ENCODE measurements at places on chromosomes 7 and 10.

DNA sequence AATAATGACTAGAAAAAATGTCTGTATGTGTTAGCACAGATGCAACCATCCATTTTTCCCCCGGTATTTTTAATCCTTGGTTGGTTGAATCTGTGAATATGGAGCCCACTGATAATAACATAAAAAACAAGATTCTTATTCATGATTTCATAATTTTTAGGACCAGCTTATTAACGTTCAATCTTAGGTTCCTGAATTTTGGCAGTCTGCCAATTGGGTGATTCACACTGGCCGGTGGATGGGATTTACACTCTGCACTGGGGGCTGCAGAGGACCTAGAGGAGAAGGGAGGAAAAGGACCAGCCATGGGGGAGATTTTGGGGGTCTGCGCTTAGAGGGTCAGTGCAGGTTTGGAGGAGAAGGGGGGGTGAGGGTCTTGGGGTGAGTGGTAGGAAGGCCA, 327.9 kb downstream of the ACTR3B start:
- no peak for DNase-seq

DNA sequence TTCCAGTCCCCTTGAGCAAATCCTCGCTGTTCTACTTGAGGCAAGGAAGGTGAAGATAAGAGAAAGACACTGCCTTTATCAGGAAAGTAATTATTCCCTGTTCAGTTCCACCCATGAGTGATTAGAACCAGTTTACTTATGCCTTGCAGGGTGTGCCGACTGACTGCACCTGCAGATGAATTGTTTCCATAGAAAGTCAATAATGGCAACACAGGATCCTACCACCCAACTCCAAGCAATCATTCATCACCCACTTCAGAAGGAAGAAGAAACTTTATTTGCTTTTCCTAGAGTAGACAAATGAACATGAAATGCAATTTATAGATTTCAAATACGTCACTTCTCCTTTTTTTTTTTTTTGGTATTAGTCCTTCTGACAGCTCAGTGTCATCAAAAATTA, 383.9 kb downstream of the SORCS1 start:
- DNase-seq: no peak

- DNase-seq: peak; percentile 37
Measured at GRCh38 chr7:121395494-121395960, 581 bp downstream of the FAM3C start.

DNA sequence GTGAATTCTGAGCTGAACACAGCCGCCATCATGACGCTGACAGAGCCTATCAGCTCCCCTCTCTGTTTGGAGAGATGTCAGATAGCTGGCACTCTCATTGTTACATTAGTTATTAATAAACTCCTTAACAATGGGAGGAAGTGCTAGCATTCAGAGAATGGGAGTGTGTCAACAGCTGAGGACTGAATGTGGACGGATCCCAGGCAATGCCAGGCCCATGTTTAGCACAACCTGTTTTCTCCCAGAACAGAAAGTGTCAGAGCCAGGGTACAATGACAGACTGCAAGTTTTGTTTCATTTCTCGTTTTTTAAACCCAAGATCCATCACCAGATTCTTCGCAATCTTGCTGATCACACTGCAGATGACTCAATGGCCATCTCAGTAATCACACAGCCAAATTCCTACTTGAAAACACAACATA, 99.6 kb downstream of the PRPF18 start:
- no peak for DNase-seq

GRCh38 chr7:127976056-127976737, 55.0 kb downstream of the LRRC4 start:
- DNase-seq: no peak

DNA sequence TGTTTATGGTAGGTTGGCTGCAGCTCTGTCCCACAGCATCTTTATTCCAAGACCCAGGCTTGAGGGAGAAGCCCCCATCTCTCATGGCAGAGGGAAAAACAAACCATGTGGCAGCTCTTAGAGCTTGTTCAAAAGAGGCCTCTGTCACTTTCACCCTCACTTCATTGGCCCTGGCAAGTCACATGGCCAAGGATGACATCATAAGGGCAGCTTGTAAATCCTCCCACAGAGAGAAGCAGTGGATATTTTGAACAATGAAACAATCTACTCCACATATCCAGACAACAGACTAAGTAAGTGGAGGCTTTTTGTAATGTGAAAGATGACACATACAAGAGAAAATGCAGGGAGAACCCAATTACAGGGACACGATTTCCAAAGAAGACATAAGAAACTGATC, 108.1 kb downstream of the GRID1 start:
- no peak for DNase-seq

GRCh38 chr7:18948521-18948920, 168.9 kb downstream of the TWIST1 start:
- no peak for DNase-seq

DNA sequence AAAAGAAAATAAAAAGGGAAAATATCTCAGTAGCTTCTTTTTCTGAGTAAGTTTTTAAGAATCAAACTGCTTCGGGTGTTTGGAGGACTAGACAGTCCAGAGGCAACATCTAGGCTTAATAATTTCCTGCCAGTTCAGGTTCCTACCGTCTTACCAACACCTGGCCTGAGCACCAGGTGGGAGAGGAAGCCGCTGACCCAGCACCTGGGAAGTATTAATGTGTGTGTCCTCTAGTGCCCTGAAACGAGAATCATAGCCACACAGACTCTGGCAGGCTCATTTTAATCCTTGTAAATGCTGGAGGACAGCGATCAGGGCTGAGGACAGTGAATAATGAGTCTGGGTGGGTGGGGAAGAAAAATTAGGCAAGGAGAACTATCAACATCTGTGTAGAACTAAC, 137.4 kb downstream of the ZNF438 start:
- DNase-seq: no peak

DNA sequence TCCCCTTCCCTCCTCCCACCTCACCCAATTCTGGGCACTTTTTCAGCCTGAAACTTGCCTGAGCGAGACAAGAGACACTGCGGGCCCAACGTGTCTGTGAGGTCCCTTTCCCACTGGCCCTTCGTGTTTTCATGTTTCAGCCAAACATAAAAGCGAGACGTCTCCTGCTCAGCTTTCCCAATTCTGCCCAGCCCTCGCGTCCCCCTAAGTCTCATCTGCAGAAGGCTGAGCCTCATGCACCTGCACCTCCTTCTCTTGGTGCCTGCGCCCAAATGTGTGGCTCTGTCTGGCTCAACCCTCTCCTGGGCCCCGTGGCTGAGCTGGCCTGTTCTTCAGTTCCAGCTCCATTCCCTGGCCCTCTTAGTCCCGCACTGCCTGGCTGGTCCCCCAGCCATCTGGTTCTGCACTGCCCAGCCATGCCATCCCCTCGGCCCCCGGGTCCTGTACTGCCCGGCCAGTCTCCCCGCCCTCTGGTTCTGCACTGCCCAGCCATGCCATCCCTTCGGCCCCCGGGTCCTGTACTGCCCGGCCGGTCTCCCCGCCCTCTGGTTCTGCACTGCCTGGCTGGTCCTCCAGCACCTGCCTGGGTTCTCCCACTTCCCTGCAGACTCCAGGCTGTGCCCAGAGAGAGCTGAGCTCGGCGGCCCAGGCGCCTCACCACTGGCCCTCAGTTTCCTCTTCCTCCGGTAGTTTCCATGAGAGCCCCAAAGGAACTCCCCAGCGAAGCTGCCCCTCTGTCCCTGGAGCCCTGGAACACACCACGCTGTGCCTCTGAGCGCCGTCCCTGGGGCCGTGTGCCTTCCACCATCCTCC, 224.1 kb downstream of the DNAJB6 start:
- DNase-seq: no peak

DNA sequence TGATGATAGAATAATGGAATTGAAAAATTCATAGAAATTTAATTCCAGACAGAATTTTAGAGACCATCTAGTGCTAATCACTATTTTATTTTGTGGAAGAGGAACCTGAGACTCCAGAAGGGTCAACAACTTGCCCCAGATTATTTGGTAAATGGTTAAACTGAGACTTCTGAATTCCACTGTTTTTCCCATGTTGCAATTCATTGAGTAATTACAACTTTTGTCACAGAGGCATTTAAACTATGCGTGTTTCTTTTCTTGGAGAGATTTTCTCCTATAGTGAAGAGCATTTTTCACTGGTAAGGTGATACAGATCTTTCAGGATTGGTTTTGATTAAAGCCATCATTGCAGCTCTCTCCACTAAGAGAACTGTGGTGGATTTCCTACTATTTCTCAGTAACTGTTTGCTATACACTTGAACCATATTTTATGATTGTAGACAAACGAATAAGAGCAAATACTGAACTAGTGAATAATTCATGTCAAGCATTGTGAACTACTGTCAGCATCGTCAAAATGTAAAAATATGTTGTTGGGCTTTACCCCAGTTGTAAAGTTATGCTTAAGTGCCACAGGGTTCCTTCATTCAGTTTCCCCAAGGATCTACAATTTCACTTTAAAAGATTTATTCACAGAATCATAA, 26.5 kb downstream of the LRGUK start:
- DNase-seq: no peak

GRCh38 chr7:110766864-110767263, 324.1 kb upstream of the LRRN3 start:
- DNase-seq: no peak

DNA sequence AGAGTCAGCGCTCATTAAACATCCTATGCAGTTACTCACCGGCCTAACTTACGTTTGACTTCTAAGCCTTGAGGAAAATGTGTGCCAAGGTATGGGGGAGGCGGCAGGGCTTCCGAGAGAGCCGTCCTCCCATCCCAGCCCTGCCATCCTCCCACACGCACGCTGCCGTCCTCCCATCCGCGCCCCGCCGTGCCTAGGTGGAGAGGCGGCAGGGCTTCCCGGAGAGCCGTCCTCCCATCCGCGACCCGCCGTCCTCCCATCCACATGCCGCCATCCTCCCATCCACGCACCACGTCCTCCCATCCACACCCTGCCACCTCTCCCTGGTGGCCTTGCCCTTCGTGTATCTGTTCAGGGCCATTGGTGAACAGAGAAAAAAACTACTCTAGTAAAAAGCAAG, 162.7 kb downstream of the PRKAG2 start:
- no peak for DNase-seq

GRCh38 chr7:110921595-110922151, 169.3 kb upstream of the LRRN3 start:
- DNase-seq: no peak

- DNase-seq: no peak
Measured at GRCh38 chr7:134422008-134422407, 36.9 kb downstream of the AKR1B1 start.

DNA sequence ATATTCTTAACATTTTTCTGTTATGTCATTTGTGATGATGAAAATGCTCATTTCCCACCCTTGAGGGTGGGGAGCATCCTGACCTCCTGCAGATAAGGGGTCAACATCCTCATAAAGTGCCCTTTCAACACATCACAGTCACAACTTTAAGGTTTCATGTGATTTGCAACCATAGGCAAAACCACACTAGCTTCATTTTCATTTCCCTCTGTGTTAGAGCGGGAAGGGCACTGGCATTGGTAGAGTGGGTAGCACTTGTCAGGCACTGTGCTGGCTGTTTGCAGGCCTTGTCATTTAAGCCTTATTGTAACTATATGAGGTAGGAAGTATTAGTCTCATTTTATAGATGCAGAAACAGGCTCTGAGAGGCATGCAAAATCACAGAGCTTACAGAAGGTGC, 39.8 kb downstream of the PSMC2 start:
- DNase-seq: no peak

DNA sequence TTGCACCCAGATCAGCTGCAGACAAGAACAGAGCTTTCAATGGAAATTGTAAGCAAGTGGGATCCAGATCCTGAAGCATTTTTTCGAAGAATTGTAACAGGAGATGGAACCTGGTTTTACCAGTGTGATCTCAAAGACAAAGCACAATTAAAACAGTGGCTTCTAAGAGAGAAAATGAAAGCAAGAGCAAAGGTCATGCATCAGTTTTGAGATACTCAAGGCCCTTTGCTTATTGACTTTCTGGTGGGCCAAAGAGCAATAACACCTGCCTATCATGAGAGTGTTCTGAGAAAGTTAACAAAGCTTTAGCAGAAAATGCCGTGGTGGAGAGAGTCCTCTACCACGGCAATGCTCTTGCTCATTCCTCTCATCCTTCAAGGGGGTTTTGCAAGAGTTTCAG, 194.8 kb downstream of the TMEM178B start:
- DNase-seq: no peak

- no peak for DNase-seq
Measured at GRCh38 chr10:127067542-127068194, 128.7 kb downstream of the INSYN2A start.

- no peak for DNase-seq
Measured at GRCh38 chr10:19133992-19134391, 85.4 kb downstream of the MALRD1 start.

- no peak for DNase-seq
Measured at GRCh38 chr10:124386186-124387077, 32.3 kb downstream of the OAT start.

- no peak for DNase-seq
Measured at GRCh38 chr10:47101807-47102206, 190.6 kb downstream of the PTPN20 start.

DNA sequence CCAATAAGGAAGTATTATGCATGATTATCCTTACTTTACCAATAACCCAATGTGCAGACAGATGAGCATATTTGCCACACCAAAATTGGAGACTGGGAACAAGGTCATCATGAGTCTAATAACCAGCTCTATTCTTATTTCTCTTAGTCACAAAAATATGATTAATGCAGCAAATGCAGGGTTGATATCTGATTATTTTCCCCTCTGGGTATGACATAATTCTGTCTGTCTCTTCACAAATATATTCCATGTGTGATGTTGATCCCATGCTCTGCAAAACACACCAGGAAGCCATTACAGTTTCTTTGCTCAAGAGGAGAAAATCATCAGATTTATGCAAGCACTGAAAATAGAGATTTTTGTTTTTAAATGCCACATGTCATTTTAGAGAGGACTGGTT, 196.5 kb upstream of the DGKB start:
- no peak for DNase-seq

DNA sequence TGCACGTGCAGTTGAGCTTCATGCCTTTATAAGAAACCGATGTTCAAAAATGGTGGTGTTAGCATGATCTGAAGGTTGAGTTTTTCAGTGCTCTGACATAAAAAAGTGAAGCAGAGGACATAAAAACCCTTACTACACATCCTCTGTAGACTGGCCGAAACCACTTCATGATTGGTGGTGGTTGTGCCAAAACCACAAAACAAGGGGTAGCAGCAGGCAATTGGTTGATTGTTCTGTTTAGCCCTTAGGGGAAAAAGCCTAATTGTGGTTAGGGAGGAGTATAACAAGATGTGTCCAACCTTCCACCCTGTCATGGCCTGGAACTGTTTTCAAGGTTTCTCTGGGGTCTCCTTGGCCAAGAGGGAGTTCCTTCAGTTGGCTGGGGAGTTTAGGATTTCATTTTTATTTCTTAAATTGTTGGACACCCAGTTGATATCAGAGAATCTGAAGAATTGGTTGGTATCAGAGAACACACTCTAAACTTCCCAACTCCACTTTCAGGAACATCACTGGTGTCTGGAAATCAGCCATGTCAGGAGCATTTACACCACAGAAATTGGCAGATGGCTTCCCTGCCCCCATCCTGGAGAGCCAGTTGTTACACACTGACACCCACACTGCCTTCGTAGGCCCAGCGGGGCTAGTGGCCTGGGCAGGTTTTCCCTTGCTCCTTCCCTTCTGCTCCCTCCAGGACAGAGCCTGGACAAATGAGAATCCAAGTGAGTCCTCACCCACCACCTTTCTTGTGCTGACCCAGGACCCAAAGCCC, 18.8 kb downstream of the MRPS24 start:
- DNase-seq: no peak

GRCh38 chr7:2165610-2166594, 66.8 kb downstream of the MAD1L1 start:
- peak; percentile 64 for DNase-seq

Data from GM12892 (cell line).